ENCODE measurements at places on chromosomes 11 and 22.

DNA sequence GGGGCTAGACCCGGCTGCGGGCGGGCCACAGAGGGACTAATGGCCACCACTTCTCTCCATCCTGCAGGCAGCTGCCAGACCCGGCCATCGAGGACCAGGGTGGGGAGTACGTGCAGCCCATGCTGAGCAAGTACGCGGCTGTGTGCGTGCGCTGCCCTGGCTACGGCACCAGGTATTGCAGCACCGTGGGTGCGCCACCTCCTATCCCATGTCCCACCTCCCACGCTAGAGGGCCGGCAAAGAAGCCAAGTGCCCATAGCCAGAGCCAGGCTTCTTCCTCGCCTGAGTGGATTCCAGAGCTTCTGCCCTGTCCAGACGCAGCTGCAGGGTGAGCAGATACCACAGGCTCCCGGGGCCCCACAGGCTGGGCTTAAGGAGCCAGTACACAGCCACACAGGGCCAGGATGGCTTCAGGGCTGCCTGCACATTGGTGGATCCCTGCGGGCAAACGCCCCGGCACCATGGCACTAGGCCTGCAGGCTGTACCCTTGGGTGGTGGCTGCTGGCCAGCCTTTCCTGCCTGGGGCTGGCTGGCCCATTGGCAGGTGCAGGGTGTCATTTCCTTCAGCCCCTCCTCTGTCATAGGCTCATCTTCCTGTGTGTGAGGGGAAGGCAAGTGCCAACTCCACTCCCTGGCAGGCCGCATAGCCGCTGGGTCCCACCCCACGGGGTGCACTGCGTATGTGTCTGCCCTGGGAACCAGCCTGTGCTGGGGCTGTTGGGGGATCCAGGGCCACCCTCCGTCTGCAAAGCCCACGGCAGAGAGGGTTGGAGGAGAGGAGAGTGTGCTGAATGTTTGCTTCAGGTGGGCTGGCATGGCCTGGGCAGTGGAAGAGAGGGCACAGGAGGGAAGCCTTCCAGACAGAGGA is 16.5 kb upstream of the DGCR8 start:
- DNase-seq: no peak

DNA sequence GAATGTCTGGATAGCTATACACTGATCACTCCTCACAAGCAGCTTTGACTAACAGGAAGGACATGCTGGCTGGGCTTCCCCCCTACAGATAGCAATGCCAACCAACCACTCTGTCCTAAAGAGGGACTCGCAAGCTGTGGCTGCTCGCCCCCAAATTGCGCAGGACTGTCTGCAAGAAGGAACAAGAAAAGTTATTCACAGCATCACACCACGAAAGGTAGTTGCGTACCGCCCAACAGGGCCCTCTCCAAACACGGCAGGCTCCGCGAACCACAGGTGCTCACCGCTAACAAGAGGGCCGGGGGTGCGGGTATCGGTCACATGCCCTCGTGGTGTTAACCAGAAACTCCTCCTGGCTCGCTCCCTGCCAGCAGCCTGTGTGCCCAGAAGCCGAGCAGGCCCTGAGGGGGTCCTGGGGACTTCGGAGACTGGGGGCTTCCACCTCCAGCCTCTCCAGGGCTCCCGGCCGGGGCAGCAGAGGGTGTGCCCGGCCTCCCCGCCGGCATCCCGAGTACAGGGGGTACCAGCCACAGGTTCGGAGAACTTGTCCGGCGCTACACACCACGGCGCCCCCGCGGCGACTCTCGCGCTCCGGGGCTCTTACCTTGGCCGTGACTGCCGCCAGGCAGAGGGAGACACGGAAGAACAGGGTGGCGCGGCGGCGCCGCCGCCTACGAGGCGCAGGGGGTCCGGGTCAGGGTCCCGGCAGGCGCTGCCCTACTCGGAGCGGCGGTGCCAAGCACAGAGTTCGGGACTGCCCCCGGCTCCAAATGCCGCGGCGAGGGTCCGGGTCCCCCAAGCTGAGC is 682 bp downstream of the LARGE1 start:
- no peak for DNase-seq

GRCh38 chr22:36087784-36088183 is 59.2 kb upstream of the RBFOX2 start:
- no peak for DNase-seq

DNA sequence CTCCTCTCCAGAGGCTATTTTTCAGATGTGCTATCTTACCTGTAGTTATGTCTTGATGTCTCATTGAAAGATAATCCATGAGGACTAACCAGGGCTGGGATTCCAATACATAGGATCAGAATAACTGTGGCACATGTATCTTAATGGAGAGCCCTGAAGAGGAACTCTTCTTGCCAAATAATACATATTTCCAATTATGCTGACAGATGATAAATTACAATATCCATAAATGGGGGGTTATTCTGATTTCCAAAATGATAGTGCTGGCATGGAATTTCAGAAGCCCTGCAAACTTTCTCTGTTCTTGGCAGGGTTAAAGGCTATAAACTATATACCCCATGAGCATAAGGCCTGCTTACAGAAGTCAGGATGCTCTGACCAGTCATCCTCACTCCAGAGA is 154.2 kb downstream of the ATG16L2 start:
- no peak for DNase-seq

GRCh38 chr11:129528296-129528695 is 152.6 kb downstream of the BARX2 start:
- no peak for DNase-seq

GRCh38 chr11:128226106-128226716 is 361.1 kb downstream of the ETS1 start:
- no peak for DNase-seq

DNA sequence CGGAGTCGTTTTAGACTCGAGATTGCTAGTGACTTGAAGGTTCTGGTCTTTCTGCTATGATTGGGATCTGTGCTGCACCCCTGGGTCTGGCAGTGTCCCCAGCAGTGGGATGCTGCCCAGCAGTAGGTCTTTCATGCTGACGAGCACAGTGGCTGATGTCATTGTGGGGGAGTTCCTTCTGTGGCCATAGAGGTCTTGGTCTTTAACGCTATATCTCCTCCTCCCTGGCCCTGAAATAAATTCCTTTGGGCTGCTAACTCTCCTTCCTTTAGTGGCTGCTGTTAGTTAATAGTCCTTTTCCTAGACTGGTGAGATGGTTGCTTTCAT is 136.3 kb downstream of the TEAD1 start:
- DNase-seq: no peak

- DNase-seq: no peak
Measured at GRCh38 chr11:28104425-28104824, 3.5 kb downstream of the KIF18A start.

- DNase-seq: no peak
Measured at GRCh38 chr11:48020092-48020755, 39.9 kb downstream of the PTPRJ start.

DNA sequence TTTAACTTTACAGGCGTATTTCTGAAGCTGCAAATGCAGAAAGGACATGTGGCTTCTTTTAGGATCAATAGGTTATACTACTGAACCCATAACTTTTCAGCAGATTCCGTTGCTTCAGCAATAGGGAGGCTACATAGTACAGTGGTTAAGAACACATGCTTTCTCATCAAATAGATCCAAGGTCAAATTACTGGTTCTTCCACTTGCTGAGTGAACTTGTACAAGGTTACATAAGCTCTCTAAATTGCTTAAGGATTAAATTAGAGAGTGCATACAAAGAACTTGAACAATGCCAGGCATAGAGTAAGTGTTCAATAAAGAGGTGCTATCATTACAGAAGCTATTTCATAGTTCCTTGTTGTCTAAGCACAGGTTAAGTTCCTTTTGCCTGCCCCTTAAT is 129.6 kb downstream of the BARX2 start:
- no peak for DNase-seq

DNA sequence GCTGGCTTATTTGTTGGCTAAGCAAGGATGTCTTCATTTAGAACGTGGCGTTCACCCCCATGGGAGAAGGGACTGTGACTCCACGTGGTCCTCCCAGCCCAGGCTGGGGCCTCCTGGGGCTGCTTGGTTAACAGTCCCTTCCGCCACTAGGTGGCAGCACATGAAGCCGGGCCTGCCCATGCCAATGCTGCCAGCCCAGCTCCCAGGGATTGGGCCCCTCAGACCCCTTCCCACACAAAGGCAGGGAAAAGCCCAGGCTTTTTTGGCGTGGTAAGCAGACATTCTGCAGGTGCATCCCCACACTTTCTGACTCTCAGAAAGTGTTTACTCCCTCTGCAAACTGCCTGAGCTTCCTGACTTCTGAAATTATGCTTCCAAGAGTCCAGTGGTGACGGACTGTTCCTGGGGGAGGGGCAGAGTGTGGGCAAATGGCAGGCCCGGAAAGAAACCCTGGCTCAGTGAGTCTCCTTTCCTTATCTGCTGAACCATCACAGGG is 3.1 kb downstream of the CBX6 start:
- no peak for DNase-seq

- no peak for DNase-seq
Measured at GRCh38 chr22:22058633-22059290, 76.2 kb upstream of the TOP3B start.

GRCh38 chr11:115630214-115630613 is 126.0 kb upstream of the CADM1 start:
- DNase-seq: no peak

DNA sequence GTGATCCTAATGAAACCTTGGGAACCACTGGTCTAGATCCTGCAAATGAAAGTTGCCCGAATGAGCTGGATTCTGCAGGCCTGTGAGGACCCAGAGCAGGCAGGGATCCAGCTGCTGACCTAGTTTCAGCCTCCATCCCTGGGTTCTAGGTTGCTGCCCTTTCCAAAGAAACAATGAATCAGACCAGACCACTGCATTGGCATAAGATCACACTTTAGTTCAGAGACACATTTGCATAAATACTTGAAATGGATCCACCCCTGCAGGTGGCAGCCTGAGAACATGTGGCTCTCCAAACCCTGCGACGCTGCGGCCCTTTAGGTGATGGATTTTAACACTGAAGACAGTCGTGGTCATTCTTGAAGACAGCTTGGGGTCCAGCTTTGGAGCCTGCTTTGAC is 23.7 kb downstream of the ADAMTS8 start:
- DNase-seq: no peak

Measured in smooth muscle cell of the brain vasculature (primary cell).